ENCODE measurements at places on chromosomes 12 and 14.

DNA sequence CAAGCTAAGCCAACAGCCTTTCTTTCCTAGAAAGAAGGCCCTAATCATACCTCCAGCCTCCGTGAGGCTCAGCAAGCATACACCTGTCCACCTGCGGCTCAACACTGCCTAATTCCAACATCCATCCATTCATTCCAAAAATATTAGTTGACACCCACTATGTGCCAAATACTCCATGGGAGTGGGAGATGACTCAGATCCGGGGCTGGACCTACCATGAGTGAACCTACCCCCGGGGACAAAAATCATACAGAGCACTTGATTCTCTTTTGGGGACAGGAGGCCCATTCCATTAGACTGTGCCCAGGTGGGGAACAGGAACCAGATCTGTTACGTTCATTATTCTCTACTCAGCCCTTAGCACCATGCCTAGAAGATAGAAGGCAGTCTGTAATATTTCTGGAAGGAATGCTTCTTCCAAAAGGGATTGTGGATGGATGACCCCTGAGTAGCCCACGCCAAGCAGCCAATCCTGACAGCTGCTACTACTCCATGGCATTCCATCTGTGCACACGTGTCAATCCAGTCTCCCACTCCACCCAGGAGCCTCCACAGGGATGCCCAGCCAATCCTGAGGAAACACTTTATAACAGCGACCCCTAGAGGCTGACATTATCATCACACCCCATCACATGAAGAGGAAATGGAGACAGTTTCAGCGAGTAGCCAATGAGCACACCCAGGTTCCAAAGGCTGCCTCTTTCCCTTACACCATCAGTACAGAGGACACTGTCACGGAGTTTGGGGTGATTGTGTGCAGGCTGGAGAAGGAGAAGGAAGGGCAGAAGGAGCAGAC is 170.7 kb downstream of the ESRRB start:
- DNase-seq, result no peak

GRCh38 chr12:59689776-59690175 is 93.9 kb downstream of the SLC16A7 start:
- no peak for DNase-seq

- DNase-seq, result no peak
These were observed 9.4 kb upstream of the RPS6KL1 start for GRCh38 chr14:74932401-74932901.

DNA sequence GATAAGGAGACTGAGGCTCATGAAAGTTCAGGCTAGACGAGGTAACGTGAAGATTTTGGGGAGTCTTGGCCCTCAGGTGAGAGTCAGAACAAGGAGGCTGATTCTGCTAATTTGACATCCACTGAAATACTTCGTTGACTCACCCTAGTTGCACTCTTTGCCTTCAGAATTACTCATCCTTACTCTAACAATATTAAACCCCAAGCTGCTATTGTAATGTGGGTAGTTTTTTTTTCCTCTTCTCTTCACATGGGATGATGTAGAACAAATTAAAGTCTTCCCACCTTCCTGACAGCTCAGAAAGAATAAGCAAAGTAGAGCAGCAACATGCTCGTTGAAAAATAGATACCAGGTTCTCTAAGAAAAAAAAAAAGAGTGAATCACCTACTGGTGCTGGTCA is 22.0 kb upstream of the SRRM4 start:
- no peak for DNase-seq

- no peak for DNase-seq
These were observed 1108.5 kb downstream of the SLC16A7 start for GRCh38 chr12:60704171-60704914.

DNA sequence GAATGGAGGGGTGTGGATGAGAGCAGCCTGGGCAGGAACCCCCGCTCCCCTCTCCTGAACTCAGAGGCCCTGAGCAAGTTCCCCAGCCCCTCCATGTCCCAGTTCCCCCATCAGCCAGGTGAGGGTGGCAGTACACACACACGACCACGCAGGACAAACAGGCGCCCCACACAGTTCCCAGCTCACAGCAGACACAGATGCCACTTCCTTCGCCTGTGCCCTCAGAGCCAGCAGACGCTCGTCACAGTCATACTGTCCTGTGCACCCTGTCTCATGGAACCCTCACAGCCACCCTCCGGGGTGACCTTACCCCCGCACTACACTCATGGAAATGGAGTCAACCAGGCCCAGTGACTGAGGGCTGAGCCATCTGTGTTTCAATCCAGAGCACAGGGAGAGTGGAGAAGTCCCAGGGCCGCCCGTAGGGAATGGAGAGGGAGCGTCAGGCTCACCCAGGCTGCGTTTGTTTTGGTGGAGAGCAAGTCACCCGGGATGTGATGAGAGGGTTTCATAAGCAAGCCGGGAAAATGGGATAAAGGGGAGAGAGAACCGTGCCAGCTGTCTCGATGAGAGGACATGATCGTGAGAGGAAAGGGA is 47.5 kb upstream of the DYNC1H1 start:
- no peak for DNase-seq

Measured in stimulated activated CD4-positive, alpha-beta T cell treated with anti-CD3 and anti-CD28 coated beads, Interleukin-4, amount 100 ng/mL, for 1 hour (primary cell).